ENCODE measurements at places on chromosomes 2 and 18.

DNA sequence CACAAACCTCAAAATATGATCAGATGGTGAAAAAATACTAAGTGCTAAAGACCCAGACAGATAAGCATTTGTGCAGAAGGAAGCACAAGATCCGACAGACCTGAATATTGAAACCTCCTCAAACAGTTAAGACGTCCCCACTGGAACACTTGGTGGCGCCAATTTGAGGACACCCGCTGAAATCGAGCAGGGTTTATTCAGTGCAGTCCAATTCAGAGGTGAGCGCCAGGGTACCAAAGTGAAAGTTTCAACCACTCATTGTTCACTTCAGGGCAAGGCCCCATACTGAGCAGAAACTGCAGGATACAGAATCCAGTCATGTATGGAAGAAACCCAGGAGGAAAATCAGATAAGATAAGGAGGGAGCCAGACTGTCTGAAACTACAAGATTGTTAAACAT, 417.6 kb downstream of the LRRTM4 start:
- no peak for DNase-seq

DNA sequence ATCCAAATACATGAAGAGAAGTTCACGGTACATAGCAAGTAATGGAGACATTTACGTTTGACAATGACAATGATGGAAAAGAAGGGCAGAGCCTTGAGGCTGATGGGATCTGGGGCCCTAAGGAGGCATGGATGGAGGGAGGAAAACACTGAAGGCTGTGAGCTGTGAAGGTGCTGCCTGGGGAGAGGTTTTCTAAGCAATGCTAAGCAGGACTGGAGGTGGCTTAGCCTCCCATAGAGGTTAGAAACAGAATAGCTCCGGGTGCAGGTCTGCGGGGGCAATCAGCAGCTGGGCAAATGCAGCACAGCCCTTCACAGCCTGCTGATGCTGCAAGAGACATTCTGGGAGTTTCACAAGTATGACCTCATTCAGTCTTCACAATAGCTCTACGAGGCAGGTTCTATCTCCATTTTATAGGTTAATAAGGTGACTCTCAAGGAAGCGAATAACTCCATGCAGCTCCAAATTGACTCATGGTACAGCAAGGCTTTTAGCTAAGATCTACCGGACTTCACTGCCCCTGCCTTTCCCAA, 65.3 kb downstream of the MYT1L start:
- no peak for DNase-seq

GRCh38 chr18:68916734-68917133, 118.9 kb downstream of the CCDC102B start:
- DNase-seq, result no peak

DNA sequence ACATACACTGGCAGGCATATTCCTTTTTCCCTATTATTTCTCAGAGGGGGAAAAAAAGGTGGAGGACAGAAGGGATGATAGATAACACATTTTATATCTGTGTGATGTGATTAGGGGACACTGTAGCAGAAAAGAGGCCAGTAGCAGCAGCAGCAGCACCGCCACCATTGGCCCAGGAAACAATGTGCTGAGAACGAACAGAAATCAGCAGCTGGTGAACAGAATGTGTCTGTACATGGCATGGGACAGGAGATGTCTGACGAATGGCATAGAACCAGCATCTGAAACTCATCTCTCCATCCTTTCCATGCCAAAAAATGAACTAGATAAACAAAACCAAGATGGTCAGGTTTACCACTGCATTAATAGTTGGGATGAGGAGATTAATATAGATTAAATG, 936.1 kb upstream of the ACVR2A start:
- no peak for DNase-seq

DNA sequence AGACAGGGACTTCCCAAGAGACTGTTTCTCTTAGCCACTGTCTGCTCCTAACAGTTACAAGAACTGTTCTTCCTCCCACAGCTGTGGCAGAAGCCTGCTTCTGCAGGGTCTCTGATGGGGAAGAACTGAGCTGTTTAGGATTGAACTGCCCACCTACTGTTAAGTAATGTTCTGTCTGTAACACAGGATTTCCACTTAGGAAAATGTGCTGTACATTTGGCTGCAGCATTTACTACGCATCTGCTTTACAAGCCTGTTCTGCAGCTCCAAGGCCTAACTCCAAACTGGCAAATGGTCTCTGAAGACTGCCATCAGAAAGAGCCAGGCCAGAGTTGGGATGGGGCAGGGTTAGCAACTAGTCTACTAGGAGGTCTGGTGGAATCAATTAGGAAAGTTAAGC, 87.8 kb upstream of the UPP2 start:
- DNase-seq, result no peak

DNA sequence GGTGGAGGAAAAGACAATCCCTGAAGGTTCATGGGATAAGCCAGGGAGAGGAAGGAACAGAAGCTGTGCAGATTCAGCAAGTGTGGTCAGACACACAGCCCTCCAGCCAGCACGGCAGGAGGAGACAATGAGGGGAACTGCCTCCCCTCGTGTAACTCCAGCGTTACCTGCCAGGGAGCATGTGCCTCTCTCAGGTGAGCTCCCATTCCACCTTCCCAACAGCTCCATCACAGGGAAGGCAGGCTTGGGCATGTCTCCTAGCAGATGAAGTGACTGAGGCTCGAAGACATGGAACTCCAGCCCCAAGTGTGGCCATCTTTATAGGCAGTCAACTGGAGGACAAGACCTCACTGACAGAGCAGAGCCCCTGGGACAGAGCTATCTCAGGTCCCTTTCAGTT, 47.4 kb downstream of the ZBTB7C start:
- DNase-seq, result no peak

DNA sequence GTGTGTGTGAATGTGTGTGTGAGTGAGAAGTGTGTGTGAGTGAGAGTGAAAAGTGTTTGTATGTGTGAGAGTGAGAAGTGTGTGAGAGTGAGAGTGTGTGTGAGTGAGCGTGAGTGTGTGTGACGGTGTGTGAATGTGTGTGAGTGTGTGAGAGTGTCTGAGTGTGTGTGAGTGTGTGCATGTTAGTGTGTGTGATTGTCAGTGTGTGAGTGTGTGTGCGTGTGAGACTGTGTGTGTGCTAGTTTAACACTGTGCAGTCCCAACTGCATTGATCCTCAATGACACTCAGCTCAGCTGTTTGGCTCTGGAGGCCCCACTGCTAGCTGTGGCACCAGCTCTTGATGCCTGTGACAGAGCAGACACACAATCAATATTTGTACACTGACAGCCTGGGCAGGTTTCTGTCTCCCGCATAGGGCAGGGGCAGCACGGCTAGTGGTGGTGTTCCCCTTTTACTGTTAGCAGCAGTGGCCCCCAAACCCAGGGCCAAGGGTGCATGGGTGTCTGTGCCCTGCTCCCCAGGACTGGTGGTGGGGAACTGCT, 135.0 kb downstream of the INHBB start:
- DNase-seq, result no peak

- no peak for DNase-seq
Observed at GRCh38 chr2:155708071-155708470, 624.5 kb downstream of the NR4A2 start.

GRCh38 chr2:142716463-142717242, 160.8 kb upstream of the KYNU start:
- DNase-seq, result no peak

- no peak for DNase-seq
Observed at GRCh38 chr18:55983433-55983832, 395.4 kb upstream of the TCF4 start.

DNA sequence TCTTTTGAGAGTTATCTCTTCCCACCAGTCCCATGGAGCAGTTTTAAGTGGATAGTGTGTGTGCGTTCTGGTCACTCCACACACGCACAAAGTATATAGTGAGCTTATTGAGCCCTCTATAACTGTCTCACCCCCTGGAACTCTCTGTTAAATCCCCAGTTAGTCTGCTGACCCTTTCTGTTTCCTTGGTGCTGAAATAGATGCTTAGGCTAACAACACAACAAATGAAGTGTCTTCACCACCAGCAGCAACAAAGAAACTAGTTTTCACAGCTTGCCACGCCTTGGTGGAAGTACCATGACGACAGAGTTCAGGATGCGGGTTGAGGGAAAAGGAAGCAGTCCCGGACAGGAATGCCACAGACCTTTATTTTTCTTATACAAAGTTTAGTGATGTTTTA, 203.5 kb upstream of the TMEFF2 start:
- DNase-seq, result no peak

DNA sequence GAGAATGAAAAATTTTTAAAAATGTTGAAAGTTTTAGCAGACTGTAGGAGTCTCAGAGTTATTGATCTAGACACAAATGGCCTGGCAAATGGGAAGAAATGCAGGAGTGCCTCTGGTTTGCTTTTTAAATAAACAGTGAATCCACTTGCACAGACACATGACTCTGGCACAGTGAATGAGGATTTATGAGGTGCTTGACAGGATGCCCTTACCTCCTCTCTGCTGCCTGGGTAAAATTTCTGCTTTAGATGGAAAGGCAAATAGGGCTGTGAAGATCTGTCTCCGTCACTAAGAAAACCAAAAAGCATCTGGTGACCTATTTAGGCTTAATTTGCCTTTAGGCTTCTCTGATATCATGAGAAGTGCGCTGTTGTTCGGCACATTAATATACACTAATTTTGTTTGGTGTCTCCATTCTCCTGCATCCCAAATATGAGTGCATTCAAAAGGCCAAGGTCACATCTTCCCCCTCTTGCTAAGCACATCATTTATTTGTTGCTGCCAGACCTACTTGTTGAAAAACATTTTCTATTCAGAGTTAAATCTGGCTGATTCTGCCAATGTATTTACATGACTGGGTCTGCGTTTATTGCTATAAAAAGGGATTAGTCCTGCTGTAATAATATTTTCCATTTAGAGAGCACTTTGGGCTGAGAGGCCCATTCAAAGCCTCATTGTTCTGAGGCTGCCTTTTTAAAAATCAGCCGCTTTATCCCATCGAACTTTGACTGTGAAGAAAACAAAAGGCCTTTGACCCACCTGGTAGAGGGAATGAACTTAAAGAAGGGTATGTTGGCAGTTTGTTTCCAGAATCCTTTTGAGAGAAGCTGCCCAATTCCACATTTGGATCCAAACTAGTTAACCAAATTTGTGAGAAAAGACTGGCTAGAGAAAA, 94.9 kb downstream of the RNF152 start:
- DNase-seq, result no peak

- DNase-seq, result no peak
Observed at GRCh38 chr2:181140414-181140813, 160.0 kb downstream of the UBE2E3 start.

DNA sequence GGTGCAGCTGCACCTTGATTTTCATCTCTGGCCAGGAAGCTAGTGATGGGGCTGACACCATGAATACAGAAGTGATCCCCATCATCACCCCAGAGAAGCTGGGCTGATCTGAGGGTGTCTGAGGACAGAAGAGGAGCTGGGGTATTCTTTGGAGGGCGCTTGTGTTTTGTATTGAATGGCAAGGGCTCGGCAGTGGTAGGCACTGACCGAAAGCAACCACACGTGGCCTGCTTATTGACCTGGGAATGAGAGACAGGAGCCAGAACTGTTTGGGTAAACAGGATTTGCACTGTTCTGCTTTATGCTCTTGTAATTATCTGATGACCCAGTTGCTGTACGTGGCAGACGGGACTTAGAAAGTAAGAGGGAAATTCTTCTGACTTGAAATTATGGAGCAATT, 62.6 kb upstream of the RPL31 start:
- DNase-seq, result no peak

DNA sequence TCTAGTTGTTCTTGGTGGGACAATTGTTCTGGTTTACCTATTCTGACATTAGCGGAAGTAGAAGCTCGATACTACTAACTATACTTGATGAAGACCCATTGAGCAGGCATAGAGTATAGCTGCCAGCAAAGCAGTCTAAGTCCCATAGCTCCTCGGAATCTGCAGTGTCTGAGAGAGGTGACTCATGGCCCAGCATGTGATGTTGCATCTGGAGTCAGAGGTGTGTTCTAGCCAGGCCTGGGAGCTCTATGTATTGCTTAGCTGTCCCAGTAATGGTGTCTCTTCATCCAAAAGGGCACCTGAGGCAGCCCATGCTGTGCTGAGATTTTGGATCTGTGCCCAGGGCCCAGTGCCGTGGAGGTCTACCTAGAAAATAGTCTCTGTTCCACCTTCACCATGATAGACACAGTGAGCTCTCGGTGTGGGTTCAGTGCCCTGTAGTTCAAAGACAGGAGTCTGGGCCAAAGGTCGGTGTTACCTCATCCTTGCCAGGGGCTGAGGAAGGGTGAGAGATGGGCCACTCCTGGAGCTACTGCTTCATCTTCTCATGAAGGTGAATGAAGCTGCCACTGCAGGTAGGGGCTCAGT, 47.3 kb downstream of the MEX3C start:
- no peak for DNase-seq

DNA sequence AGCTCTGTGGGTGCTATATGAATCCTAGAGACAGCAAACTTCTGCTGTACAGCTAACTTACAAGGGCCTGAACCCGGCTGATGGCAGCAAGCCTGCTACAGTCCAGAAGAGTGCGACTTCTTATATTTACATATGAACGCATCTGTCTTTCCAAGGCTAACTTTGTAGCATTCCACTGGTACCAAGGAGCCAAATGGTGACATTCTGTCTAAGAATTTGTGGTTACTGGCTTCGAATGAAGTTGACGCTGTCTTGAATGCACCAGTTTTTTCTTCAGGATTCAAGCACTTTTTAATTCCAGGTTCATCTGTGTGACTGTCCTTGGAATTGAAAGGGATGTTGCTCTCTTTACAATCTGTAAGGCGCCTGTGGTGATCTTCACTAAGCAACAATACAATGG, 42.4 kb downstream of the THUMPD2 start:
- no peak for DNase-seq

DNA sequence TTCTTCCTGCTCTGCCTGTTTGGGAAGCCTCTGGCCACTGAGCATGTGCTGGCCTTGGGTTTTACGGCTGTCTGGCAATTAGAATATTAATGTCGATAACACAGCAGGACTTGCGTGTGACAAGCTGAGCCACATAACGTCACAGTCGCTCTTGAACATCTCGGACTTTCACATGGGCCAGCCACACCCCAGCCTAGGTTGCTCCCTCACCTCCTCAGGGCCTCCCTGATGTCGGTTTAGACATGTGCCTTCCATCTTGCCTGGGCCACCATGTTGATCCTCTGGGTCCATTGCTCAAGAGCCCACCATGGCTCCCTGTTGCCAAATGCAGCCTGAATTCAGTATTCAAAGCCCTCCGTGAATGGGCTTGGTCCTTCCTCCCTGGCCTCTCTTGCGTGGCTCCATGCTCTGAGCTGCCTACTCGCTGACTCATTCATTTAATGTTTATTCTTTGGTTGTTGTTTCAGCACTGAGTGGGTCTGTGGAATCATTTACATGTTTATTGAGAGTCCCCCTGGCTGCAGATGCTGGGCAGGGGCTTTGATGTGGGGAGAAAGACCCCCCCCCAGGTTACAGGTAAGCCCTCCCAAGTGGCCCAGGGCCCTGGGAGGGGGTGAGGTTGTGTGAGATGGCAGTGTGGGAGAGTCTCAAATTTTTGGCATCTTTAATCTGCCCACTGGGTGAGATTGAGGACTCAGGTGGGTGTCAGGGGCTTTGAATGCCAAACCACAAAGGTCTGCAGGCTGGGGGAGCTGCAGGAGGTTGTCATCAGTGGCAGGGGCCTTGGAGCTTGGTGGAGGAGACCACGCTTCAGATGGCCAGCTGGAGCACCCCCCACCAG, 62.0 kb downstream of the ODC1 start:
- DNase-seq, result no peak

GRCh38 chr2:20572221-20572620, 78.7 kb downstream of the HS1BP3 start:
- DNase-seq, result no peak
